Vagina (tissue), 2 donors: ENCODE measurements at places on chromosomes 7 and 10. TPM values are rescaled to one million over a fixed set of nuclear protein-coding genes. Genes with fewer than 3 reads are reported as not detected.

The SPDYE5 gene
- not detected for total RNA-seq

The OR6V1 gene
- total RNA-seq = not detected

The FZD8 gene
- 7.6 TPM for total RNA-seq

The ADAM22 gene
- total RNA-seq = 6.1 TPM

The IFIT2 gene
- 2.9 TPM for total RNA-seq

The PAX4 gene
- total RNA-seq = not detected

- no peaks in the 10 kb centered on the region for H3K36me3 ChIP-seq
- H3K4me3 ChIP-seq = no peak overlapping the region
- DNase-seq = peak; percentile 22
- H3K4me1 ChIP-seq = no peaks in the 10 kb centered on the region
- no peak overlapping the region for H3K27ac ChIP-seq
These were observed 47.1 kb downstream of the COL17A1 start for GRCh38 chr10:104038537-104038936.

GRCh38 chr7:151924508-151924907, 31.7 kb upstream of the GALNTL5 start:
- no peaks in the 10 kb centered on the region for H3K27me3 ChIP-seq
- H3K36me3 ChIP-seq = no peaks in the 10 kb centered on the region
- no peak overlapping the region for H3K4me3 ChIP-seq
- H3K4me1 ChIP-seq = peaks cover 6% of the 10 kb centered on the region
- no peak for DNase-seq

DNA sequence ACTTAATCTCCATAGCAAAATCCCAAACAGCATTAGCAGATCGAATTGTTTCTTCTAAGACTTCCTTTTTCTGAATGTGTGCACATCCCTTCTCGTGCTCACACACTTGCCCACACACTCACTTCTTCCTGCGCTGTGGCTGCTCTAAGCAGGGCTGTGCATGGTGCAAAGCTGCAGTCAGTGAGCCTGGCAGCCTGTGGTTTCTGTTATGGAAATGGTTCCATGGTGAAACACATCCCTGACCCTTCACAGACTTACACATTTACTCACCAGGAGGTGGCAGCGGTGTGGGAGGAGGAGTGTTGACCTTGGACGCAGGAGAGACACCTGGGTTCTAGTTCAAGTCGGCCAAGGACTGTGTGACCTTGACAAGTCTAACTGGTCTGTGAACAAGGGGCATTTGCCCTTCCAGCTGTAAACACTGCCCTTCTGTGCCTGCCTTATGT, 24.9 kb downstream of the MTURN start:
- no peaks in the 10 kb centered on the region for H3K27me3 ChIP-seq
- H3K27ac ChIP-seq = no peak overlapping the region
- peaks cover 23% of the 10 kb centered on the region for H3K4me1 ChIP-seq
- H3K36me3 ChIP-seq = no peaks in the 10 kb centered on the region

GRCh38 chr7:127678947-127679346, 27.0 kb downstream of the SND1 start:
- H3K27ac ChIP-seq = no peak overlapping the region
- no peaks in the 10 kb centered on the region for H3K27me3 ChIP-seq
- no peaks in the 10 kb centered on the region for H3K36me3 ChIP-seq
- H3K4me1 ChIP-seq = peaks cover 9% of the 10 kb centered on the region
- no peak overlapping the region for H3K4me3 ChIP-seq

GRCh38 chr10:74415146-74415839, 264.3 kb downstream of the ADK start:
- no peak overlapping the region for H3K4me3 ChIP-seq
- no peaks in the 10 kb centered on the region for H3K27me3 ChIP-seq
- no peaks in the 10 kb centered on the region for H3K36me3 ChIP-seq
- DNase-seq = no peak

- H3K4me1 ChIP-seq = no peaks in the 10 kb centered on the region
- no peaks in the 10 kb centered on the region for H3K27me3 ChIP-seq
- H3K27ac ChIP-seq = no peak overlapping the region
- no peak for DNase-seq
- no peak overlapping the region for H3K4me3 ChIP-seq
- H3K36me3 ChIP-seq = no peaks in the 10 kb centered on the region
These were observed 114.4 kb upstream of the AOAH start for GRCh38 chr7:36838616-36839225.

DNA sequence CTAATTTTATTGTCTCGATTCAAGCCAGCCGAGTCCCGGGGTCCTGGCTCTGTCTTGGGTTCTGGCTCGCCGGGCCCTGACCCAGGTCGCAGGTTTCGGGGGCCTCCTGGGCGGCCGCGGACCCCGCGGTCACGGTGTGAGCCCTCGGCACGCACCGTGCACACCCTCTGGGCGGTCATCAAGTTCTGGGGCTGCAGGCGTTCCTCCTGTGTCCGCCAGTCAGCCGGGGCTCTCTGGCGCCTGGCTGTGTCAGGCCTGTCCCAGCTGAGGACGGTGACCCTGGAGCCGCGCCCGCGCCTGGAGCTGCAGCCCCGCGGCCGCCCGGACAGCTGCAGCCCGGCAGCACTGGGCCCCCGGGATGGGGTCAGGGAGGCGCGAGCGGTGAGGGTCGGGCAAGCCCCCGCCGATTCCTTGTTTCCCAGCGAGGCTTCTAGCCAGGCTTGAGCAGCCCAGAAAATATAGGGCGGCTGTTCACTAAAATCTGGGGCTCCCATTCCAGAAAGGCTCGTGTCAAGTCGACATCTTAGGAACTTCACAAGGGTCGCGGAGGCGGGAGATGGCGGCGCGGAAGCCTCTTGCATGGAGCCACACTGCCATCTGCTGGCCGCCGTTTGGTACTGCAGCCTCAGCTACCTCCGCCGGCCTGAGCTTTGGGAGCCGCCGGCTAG, 4.2 kb upstream of the HOXA7 start:
- H3K27me3 ChIP-seq = no peaks in the 10 kb centered on the region
- H3K4me3 ChIP-seq = peak overlapping the region; percentile 55
- H3K36me3 ChIP-seq = no peaks in the 10 kb centered on the region
- peak overlapping the region; percentile 75 for H3K27ac ChIP-seq
- no peak for DNase-seq

- no peaks in the 10 kb centered on the region for H3K27me3 ChIP-seq
- H3K4me3 ChIP-seq = no peak overlapping the region
- no peaks in the 10 kb centered on the region for H3K36me3 ChIP-seq
- H3K27ac ChIP-seq = no peak overlapping the region
- no peaks in the 10 kb centered on the region for H3K4me1 ChIP-seq
These were observed 293.8 kb downstream of the PHTF2 start for GRCh38 chr7:78092331-78092730.
